ENCODE measurements at places on chromosomes 12 and 14.
A peak's percentile ranks its signal among the peaks of the same experiment; 100 is the strongest.

DNA sequence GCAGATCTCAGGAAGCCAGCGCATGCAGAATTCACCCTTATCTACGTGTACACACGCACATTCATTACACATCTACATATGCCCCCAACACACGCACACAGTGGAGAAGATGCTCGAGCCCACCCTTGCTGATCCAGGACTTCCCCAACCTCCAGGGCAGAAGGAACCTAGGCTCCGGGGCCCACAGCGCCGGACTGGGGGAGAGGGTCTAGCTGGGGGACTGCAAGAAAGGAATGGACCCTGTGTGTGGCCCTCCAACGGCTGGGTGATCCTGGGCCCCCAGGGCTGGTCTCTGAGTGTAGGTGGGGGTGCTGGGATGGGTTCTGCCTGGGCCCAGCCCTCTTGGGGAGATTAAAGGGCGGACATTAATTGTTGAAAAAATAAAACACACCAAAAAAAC lies 128.1 kb upstream of the C14orf180 start:
- DNase-seq: no peak

DNA sequence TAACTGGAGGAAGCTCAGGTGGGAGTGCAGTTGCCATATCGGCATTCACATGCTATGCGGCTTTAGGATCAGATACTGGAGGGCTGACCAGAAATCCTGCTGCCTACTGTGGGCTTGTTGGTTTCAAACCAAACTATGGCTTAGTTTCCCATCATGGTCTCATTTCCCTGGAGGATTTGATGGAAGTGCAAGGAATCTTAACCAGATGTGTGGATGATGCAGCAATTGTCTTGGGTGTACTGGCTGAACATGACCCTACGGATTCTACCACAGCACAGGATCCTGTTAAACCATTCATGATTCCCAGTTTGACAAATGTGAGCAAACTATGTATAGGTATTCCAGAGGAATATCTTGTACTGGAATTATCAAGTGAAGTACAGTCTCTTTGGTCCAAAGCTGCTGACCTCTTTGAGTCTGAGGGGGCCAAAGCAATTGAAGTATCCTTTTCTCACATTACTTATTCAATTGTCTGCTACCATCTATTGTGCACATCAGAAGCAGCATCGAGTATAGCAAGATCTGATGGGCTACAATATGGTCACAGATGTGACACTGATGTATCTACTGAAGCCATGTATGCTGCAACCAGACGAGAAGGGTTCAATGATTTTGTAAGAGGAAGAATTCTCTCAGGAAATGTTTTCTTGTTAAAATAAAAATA lies 42.9 kb downstream of the RALGAPA1 start:
- no peak for DNase-seq

DNA sequence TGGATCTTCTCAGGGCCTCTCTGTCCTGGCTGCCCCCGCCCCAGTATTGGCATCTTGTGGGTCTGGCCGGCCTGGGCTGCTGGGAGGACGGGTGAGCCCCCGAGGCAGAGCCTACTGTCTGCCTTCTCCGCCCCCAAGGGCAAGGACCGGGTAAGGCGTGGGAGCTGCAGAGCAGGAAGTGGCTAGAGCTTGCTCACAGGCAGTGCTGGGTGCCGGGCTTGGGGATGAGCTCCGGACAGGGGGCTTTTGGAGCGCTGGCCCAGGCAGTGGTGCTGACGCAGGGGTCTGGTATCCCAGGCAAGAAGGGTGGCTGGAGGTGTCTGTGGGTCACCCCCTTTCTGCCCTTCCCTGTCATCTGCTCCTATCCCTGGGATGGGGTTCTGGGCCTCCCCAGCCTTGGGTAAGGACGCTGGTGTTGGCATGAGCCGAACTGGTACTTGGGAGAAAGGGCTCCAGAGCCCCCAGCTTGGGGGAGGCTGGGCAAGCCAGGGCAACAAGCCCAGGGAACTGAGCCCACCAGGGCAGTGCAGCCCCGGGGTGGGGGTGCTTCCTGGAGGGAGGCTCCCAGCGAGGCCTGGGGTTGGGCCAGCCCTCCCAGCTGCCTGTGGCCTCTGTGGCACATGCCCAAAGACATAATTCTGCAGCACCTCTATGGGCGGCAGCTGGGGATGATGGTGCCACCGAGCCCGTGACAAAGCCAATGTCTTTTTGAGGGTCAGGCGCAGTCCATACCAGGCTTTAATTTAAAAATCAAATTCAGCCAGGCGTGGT lies 126.3 kb downstream of the KIF26A start:
- no peak for DNase-seq

- peak; percentile 75 for DNase-seq
Measured at GRCh38 chr14:48936362-48936761, 649.8 kb downstream of the RPS29 start.

DNA sequence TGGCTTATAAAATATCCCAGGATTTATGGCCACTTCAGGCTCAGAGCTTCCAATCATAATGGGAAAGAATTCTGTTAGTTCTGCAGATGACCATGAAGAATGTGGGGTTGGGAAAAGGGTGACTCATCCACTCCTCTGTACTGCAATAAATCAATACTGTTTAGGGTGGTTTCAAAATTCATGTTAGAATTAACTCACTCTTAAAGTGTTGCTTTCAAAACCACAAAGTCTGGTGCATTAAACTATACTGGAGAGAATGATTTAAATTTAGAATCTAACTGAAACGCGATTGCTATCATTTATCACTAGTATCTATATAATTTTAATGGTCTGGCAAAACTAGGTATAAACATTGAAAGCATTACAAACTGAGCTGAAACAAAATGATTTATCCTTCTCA lies 798 bp downstream of the CCDC198 start:
- peak; percentile 84 for DNase-seq

DNA sequence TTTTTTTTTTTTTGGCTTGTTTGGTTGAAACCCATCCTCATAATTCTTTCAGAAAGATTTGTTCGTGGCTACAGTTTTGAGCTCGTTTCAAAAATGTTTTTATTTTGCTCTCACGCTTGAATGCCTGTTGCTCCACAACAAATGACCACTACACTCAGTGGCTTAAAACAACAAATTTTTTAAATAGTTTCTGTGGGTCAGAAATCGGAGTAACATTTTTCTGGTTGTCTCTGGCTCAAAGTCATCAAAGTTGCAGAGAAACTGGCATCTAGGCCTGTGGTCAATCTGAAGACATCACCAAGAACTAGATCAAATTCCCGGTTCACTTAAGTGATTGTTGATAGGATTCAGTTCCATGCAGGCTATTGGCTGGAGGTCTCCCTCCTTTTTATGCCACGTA lies 560.0 kb downstream of the SNAPC1 start:
- DNase-seq: no peak

- DNase-seq: no peak
Measured at GRCh38 chr14:102491366-102491765, 18.2 kb downstream of the ANKRD9 start.

DNA sequence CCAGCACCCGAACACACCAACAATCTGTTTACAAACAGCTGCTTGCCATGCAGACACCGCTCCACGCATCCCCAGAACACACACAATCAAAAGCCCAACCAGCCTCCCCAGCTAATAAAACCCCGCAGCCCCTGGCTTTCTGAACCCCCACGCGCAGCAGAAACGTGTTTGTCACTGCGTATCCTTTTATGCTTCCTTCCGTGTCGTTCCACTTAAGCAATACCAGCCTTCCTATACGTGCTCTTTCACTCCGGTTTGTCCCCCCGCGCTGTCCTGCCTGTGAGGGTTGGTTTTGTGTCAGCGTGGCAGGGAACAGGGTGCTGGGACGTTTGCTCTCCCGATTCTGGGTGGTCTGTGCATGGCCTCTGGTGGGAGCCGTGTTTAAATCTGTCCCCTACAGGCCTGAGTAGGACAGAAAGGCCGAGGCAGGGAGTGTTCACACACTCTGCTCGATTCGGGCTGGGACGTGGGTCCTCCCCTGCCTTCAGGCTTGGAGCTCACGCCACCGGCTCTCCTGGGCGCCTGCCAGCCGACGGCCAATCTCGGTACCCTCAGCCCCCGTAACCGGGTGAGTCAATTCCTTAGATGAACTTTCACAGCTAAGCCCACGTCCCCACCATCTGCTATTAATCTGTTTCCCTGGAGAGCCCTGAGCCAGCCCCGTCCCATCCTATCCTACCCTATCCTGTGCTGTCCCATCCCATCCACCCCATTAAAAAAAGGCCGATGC lies 60.0 kb downstream of the NOC4L start:
- DNase-seq: no peak

DNA sequence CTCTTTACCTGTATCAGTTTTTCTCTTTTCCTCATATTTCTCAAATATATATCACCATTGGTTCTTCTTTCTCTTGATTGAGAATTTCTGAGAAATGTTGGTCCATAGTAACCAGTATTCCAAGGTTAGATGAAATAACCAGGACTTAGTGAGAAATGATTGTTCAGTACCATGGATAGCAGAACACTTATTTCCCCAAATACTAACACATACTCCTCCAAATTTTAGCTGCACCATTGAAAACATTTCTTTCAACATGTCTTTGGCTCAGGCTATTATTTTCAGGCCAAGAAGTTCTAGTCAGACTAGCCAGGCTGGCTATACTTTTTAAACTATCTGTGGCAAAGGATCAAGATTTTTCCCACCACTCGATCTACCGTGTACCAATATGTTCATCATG lies 113.3 kb downstream of the PTPRO start:
- DNase-seq: no peak

DNA sequence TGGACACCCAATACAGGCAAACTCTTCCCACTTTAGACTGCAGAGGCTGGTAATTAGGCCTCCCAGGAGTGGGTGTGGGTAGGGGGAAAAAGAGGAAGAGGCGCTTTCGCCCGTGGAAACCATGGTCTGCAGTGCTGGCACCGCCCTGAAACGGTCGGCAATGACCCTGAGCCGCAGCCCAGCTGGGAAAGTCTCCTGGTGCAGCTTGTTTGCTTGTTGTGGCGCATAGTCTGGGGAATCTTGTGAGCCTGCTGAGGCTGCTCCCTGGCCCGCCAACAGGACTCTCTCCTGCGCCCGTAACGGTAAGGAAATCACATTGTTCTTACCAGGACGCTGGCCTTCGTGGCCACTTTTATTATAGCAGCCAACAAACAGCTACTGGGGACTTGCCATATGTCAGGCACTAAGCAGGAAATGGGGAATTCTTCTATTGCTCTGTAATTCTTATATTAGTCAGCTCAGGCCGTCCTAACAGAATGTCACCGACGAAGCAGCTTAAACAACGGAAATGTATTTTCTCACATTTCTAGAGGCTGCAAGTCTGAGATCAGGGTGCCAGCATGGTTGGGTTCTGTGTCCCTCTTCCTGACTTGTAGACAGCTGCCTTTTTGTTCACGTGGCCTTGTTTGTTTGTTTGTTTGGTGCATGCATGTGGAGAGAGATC lies 52.5 kb upstream of the RIN3 start:
- no peak for DNase-seq

All from fibroblast of skin of left biceps (primary cell).